ENCODE measurements at places on chromosomes 6 and 20.
A peak's percentile ranks its signal among the peaks of the same experiment; 100 is the strongest.

DNA sequence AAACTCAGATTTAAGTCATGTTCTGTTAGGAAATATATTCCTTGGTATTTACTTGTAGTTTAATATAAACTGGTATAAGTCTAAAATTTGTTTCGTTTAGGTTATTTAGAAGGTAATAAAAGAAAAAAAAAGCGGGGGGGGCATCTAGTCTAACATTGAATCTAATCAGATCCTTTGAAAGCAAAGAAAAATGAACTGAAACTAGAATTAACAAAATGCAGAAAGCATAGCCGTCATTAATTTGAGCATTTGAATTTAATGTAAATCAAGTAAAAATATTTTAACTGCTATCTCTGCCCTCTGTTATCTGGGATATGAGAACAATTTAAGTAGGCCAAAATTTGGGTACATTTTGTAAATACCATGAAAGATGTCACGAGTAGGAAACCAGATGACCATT lies 54.1 kb downstream of the SNX9 start:
- DNase-seq, result no peak

- no peak for DNase-seq
These were observed 2.0 kb upstream of the GTSF1L start for GRCh38 chr20:43728686-43729255.

GRCh38 chr6:159983641-159984080 lies 14.8 kb downstream of the IGF2R start:
- DNase-seq, result no peak

GRCh38 chr6:168765752-168766151 lies 324.8 kb downstream of the SMOC2 start:
- DNase-seq, result no peak

GRCh38 chr20:25285091-25285647 lies 37.3 kb downstream of the PYGB start:
- DNase-seq, result no peak

- DNase-seq, result no peak
These were observed 65.2 kb downstream of the CDC5L start for GRCh38 chr6:44452725-44453124.

DNA sequence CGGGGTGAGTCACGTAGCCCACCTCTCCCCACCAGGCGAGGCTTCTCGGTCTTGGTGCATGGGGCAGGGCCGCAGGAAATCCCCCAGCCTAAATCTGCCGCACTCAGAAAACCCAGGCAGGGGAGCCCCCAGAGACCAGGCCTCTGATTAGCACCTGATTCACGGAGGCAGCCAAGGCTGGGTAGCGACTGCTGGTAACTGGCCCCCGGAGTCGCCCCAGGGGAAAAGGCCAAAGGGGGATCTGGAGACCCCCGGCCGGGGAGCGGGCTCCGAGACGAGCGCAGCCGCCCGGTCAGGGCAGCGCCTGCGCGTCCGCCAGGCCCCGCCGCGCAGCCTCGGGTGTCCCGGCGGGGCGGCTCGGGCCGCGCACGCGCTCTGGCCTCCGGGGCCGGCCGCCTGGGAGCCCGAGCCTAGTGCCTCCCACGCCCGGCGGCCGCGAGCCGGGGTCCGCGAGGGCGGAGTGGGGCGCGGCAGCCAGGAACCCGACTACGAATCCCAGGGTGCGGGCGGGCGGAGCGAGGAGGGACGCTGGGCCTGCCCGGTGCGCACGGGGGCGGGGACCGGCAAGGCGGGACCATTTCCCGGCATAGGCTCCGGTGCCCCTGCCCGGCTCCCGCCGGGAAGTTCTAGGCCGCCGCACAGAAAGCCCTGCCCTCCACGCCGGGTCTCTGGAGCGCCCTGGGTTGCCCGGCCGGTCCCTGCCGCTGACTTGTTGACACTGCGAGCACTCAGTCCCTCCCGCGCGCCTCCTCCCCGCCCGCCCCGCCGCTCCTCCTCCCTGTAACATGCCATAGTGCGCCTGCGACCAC lies at the start of gene DUSP22:
Gene DUSP22 (plus strand): TSS at position 791 of the 809 bp plus-strand sequence. CDS start 53 bp downstream, outside the sequence.
- no peak for DNase-seq

- DNase-seq, result no peak
These were observed 5.0 kb downstream of the SRC start for GRCh38 chr20:37350649-37351574.

- DNase-seq, result no peak
These were observed 33.3 kb upstream of the THEMIS start for GRCh38 chr6:127933852-127934840.

GRCh38 chr20:39943336-39943735 lies 745.7 kb downstream of the MAFB start:
- no peak for DNase-seq

GRCh38 chr6:168968228-168968627 lies 285.4 kb downstream of the THBS2 start:
- DNase-seq, result no peak

- DNase-seq, result no peak
These were observed 126.5 kb downstream of the PACRG start for GRCh38 chr6:162854228-162854627.

GRCh38 chr6:32164295-32164694 lies at the start of gene EGFL8:
EGFL8 (plus strand) TSS chr6:32164595; CDS start chr6:32166166, 1,571 bp downstream.
- no peak for DNase-seq

DNA sequence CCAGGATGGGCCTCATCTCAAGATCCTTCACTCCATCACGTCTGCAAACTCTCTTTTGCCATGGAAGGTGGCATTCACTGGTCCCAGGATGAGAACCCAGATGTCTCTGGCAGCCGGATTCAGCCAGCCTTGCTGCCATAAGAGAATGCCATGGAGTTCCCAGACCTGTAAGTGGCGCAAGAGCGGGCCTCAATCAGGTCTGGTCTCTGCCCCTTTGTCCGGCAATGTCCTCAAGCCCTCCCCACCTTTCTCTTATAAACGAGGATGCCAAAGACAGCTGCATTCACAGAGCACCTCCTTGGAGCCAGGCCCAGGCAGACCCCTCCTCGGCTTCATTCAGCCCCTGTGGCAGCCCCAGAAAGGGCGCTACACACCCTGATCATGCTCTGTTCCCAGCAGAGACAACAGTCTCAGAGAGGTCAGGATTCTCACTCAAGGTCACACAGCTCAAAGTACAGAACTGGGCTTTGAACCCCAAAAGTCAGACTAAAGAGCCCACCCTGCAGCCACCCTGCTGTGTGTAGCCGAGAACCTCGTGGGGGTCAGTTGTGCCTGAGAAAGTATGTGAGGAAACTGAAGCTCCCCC lies 263.7 kb downstream of the TAF4 start:
- no peak for DNase-seq

GRCh38 chr6:4879741-4880275 lies 103.6 kb downstream of the CDYL start:
- no peak for DNase-seq

DNA sequence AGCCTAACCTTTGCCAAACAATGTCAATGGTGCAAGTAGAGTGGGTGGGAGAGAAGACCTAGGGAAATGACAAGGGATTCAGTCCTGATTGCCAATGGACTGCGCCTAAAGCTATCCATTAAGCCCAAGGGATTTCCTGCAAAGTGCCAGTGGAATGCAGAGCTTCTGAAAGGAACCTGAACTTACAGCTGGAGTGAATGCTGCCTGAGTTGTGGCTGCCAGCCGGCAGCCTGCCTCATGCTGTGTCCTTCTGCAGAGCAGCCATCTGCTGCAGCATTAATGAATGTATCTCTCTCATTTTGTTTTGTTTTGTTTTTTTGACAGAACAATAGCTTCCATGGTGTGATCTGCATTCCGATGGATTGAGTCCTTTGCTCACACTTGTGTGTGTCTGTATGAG lies 44.7 kb downstream of the SLC35F1 start:
- DNase-seq, result no peak

- no peak for DNase-seq
These were observed 245.4 kb downstream of the PTPRK start for GRCh38 chr6:128275030-128275429.

DNA sequence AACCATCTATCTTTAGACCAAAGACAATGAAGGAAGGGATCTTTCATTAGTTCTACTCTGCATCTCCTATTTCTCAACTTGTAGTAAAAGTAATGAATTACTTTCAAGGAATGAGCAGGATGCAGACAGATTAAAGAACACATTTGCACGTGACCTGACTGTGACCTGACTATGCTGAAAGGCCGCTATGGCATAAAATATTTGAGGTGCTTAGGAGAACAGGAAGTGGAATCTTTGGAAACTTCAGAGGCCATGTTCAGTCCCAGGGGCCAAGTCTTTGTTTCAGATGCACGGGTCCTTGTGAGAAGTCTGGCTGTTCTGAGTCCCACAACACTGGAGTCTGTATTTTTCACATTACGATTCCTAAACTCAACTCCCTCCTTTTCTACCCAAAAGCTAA lies 41.0 kb downstream of the NINL start:
- DNase-seq, result no peak

DNA sequence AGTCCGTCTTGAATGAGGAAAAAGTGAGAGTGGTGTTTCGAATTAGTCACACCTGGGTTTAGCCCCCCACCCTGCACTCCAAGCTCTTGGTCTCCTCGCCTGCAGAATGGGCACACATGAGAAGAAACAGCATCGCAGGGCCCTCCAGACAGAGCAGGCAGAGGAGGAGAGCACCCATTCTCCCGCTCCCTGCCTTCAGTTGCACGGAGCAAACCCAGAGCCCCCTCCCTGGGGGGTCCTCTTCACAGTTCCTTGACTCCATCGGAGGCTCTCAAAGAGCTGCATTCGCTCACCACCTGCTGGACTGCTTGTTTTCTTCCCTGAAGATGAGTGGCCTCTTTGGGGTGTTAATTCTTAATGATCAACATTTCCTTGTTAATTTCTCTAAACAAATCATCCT lies 5.1 kb downstream of the CST7 start:
- DNase-seq, result no peak

DNA sequence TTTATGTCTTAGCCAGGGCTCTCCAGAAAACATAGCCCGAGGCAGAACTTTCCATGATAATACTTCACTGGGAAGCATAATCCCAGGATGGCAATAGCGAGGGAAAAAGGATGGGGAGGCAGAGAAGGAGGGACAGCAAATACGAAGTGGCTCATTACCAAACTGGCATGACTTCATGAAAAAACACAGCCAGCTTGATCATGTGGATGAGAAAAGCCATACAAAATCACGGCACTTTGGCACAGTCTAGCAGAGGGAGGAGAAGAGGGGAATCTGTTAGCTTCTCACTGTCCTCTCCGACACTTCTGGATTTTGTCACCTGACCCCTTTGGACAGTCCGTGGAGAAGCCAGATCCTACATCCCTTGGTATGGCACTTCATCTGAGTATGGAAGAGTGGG lies 212.5 kb upstream of the GRIK2 start:
- no peak for DNase-seq

DNA sequence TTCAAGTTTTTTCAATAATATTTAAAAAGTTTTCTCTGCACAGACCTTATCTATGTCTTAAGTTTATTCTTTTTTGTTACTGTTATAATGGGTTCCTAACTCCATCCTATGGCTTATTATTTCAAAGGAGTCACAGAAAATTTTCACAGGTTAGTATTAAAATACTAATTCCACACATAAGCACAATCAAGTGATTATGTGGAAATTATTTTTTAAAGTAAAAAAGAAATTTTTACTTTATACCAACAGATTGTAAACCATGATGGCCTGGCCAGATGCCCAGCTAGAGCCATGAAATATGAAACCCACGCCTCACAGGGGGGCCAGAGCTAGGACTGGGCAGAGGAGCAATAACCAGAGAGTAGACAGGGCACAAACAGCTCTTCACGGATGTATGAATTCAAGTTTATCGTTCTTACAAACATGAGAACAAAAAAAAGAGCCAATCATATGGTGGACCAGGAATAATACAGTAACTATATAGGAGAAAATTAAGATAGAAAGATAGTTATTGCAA lies 34.0 kb downstream of the NUDT3 start:
- DNase-seq, result no peak

DNA sequence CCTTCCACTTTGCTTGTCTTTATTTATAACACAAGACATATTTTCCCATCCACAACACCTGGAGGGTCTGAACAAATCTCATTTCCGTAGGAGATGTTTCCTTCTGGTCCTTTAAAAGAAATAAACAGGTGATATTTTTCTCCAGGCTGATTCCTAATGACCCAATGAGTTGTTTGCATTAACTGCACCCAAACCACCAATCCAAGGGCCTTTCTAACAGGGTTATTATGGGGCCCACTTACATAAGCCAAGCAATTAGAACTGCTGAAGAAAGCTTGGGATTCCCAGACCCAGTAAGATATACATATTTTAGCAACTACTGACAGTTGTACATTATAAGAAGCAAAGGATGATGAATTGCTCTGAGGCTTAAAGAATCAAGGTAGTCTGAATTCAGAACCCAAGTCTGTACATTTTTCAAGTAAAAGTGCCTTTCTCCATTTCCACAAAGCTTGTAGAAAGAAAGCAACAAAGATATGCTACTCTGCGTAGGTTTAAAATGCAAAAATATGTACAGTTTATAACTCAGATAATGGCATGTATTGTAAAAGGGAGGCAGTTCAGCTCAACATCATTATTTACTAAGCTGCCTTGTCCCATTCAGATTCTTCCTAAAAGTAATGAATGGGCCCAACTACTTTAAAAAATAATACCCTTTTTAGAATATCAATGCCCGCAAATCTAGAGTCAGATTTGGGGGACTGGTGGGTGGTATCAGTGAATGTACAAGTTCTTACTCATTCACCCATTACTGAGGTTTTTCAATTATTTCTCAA lies 120.0 kb downstream of the DST start:
- DNase-seq, result no peak

DNA sequence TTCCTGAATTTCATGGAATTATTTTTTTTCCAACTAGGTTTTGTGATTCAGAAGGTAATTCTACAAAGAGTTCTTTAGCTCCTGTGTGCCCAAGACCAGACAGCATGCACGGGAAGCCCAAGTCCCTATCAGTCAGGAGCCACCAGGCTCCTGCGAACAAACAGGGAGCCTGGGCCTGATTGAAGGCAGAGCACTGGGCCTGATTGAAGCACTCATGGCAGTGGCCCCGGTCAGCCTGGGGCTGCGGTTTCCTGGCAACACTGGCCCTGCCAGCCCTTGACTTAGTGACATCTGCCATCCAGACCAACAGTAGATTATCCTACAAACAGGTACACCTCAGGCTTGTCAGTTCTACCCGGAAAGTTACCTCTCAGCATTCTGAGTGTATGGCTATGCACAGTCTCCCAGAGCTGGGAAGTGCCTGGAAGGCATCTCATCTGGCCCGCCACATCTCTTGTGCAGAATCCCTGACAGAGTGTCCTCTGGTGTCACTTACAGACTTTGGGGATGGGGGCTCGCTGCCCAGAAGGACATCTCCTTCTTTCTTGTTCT lies 133.8 kb downstream of the VEGFA start:
- DNase-seq, result no peak

GRCh38 chr6:71106276-71106675 lies 149.4 kb upstream of the B3GAT2 start:
- peak; percentile 7 for DNase-seq

- no peak for DNase-seq
These were observed 696.3 kb upstream of the SLC35B3 start for GRCh38 chr6:9131616-9132015.

DNA sequence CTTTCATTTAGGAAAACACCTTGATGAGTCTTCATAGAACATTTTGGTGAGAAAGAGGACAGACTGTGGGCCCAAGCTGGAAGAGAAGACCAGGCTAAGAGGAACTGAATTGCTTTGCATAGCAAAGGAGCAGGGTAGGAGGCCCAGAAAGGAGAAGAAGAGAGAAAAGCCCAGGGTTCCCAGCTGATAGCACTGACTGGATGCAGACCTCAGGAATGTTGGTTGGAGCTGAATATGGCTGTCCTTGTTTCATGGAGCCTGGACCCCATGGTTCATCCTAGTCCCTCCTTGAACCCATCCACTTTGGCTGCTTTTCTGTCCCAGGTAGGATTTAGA lies 18.0 kb upstream of the ZFAND3 start:
- DNase-seq, result no peak

Data from hippocampal formation (tissue), 2 donors.